ENCODE measurements at places on chromosomes 6 and 20. TPM values are rescaled to one million over a fixed set of nuclear protein-coding genes. Genes with fewer than 3 reads are reported as not detected.

- H3K36me3 ChIP-seq, result no peaks in the 10 kb centered on the region
- no peak overlapping the region for H3K27ac ChIP-seq
- no peak for DNase-seq
- no peaks in the 10 kb centered on the region for H3K4me1 ChIP-seq
- no peak overlapping the region for H3K4me3 ChIP-seq
These were observed 143.6 kb upstream of the ZNF184 start for GRCh38 chr6:27616328-27617045.

- no peak overlapping the region for H3K27ac ChIP-seq
- no peaks in the 10 kb centered on the region for H3K36me3 ChIP-seq
- H3K4me1 ChIP-seq, result no peaks in the 10 kb centered on the region
- H3K4me3 ChIP-seq, result no peak overlapping the region
- H3K27me3 ChIP-seq, result no peaks in the 10 kb centered on the region
- no peak for DNase-seq
These were observed 348.7 kb downstream of the COL12A1 start for GRCh38 chr6:74857157-74857556.

GRCh38 chr6:102761872-102762271, 1368.4 kb downstream of the GRIK2 start:
- H3K27ac ChIP-seq, result no peak overlapping the region
- H3K36me3 ChIP-seq, result no peaks in the 10 kb centered on the region
- no peak for DNase-seq
- H3K27me3 ChIP-seq, result no peaks in the 10 kb centered on the region
- no peak overlapping the region for H3K4me3 ChIP-seq
- H3K4me1 ChIP-seq, result no peaks in the 10 kb centered on the region

PMEPA1 gene
- total RNA-seq, result 2.4 TPM

DNA sequence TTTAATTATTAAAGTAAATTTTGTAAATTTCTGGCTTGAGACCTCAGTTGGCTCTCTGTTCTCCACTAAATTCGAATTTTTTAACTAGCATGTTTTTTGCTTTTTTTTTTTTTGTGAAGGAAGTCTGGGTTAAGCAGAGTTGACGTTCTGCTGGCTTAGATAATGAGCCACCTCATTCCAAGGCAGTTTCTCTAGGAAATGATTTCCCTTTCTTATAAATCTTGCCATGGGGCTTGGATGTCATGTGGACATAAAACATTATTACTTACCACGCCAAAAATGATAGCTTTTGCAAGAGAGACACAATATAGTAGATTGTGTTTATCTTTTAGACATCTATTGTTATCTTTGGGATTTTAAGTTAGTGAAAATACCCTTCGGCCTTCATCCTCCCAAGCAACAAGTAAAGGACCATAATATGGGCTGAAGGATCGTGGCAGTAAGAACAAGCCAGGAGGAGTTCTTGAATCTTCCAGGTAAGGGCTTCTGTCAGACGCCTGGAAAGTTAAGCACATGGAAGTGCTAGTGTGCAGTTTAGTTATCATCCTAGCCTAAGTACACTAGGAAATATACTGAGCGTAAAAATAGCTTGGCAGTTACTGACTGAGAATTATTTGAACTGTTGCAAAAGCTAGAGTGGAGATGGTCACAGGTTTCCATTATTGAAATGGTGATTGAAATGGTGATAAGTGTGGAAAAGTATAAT, 30.7 kb downstream of the ADGRG6 start:
- H3K27ac ChIP-seq, result no peak overlapping the region

SLC23A2 gene
- total RNA-seq, result 26.0 TPM

BCAS1 gene
- total RNA-seq, result 0.31 TPM

All from natural killer cell (primary cell).